ENCODE measurements at places on chromosomes 13 and 19. TPM values are rescaled to one million over a fixed set of nuclear protein-coding genes. Genes with fewer than 3 reads are reported as not detected.
A peak's percentile ranks its signal among the peaks of the same experiment; 100 is the strongest.

The CDKN2D gene
- 4.4 TPM for polyA plus RNA-seq

DNA sequence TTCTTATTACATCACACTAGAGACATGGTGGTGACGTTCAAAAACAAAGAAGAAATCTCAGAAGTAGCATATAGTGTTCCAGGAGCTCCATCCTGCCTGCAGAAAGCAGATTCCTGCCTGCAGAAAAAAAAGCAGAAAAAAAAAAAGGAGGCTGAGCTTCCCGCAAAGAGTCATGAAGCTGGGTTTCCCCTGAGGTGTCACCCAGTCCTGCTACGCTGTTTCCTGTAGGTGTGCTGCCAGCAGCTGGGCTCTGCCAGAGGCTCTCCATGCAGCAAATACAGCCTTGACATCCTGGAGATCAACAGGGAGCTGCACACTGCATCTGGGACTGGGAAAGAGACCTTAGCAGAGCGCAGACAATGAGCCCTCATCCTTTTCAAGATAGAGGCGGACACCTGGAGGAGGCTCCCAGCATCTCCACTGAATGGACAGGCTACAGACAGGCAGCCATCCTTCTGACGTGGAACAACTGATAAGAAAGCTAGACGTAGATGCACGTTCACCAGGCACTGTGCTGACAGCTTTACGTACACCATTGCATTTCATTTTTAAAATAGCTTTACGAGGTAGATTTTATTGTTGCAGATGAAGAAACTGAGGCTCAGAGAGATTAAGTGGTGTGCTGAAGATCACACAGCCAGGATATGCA lies 350.9 kb downstream of the FOXO1 start:
- H3K27ac ChIP-seq = no peak overlapping the region
- H3K4me3 ChIP-seq = no peak overlapping the region
- DNase-seq = peak; percentile 12

DNA sequence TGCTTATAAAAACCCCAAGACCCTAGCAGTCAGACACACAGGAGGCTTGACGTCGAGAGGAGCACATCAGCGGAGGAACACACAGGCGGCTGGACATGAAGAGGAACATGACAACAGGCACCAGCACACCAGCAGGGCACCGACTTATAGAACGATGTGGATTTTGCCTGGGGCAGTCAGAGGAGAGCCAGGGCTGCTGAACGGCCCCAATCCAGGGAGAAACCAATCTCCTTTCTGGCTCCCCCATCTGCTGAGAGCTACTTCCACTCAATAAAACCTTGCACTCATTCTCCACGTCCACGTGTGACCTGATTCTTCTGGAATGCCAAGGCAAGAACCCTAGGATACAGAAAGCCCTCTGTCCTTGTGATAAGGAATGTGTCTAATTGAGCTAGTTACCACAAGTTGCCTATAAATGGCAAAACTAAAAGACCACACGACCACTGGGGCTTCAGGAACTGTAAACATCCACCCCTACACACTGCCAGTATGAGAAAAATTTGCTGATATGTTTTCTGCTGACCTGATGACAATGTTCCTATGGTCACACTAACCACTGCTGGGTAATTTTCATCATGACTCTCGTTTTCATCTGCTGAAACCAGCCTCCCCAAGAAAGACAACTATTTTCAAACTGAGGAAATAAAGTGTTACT lies 35.8 kb upstream of the CEACAM21 start:
- H3K27ac ChIP-seq = no peak overlapping the region
- no peak overlapping the region for H3K4me3 ChIP-seq
- H3K36me3 ChIP-seq = no peaks in the 10 kb centered on the region
- no peaks in the 10 kb centered on the region for H3K27me3 ChIP-seq
- no peak for DNase-seq

DNA sequence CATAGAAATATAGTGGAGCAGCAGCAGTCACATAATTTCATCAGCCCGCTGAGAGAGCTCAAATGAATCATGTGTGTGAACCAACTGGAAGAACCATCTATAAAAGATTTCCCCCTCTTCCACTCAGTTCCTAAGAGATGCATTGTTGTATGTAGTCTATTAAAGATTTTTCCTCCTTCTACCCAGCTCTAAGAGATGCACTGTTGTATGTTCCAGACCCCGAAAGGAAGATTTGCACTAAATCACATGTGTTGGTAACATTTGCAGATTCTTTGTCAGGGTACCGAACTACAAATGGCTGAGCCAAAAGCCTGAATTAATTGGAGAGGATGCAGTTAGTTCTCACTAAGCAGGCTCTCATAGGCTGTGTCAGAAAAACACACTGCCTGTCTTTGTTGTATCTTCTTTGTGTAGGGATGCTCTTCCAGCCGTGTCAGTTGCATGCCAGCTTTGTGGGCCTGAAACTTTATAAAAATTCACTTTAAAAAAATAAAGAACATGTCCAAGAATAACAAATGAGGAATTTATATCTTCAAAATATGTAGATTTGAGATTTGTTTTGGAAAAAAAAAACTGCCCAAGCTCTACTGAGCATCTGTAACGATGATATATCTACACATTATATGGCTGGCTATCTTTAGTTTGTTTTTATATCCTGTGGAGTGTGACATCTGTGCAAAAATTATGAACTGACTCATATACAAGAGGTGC lies 223.1 kb downstream of the MZT1 start:
- no peaks in the 10 kb centered on the region for H3K27me3 ChIP-seq
- H3K36me3 ChIP-seq = no peaks in the 10 kb centered on the region
- H3K4me3 ChIP-seq = no peak overlapping the region
- H3K27ac ChIP-seq = no peak overlapping the region

DNA sequence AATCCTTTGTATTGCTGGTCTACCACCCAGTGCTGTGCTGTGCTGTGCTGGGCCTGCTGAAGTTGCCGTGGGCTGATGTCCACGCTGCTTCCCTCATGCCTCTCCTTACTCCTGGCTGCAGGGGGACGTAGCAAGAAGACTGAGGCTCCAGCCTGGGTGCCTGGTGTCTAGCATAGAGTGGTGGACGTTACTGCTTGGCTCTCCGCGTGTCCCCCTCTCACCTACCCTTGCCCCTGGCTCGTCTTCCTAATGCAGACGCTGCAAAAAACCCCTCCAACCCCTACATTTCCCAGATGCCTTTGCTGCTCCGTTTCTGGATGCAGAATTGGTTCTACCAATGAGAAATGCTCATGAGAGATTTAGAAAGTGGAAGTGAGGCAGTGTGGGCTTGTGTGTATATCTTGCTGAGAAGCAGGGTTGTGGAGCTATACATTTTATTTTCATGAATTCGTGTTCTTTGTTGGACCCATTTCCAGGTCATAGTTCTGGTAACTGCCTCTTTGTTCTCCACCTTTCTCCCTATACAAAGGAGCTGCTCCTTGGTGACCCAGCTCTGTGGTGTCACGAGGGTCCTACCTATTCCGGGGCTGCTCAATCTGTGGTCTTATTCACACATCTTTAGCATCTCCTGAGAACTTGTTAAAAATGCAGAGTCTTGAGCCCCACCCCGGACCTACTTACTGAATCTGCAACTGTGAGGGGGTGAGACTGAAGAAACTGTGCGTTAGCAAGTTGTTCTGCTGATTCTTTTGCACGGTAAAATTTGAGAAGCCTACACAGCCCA lies 7.9 kb upstream of the DENND1C start:
- H3K4me1 ChIP-seq = no peaks in the 10 kb centered on the region
- H3K36me3 ChIP-seq = no peaks in the 10 kb centered on the region
- DNase-seq = no peak
- H3K4me3 ChIP-seq = no peak overlapping the region
- H3K27me3 ChIP-seq = peaks cover 2% of the 10 kb centered on the region

DNA sequence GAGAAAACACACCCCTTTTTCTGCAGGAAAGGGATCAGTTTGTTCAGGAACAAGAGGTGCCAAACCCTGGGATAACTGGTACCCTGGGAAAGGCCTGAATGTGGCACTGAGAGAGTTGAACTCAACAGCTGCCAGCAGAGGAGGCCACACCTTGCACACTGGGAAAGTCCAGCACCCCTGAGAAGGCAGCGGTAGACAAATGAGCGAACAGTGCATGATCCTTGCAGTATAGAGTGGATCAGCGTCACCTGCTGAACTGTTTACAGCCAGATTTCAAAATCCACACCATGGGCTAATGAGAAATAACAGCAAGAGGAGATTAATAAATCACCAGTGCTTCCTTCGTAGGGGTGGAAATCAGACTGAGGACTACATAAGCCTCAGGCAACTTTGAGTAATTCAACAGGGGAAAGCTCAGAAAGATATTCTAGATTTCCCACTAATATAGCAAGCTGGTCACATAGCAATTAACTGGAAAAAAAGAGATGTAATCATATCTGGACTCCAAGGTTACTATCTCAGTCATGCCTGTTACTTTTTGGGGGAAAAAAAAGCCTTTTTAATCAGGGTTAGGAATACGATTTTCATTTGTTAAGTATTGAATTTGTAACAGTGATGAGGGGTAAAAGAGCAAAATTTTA lies 52.0 kb downstream of the DCT start:
- DNase-seq = peak; percentile 33
- no peaks in the 10 kb centered on the region for H3K4me1 ChIP-seq
- no peak overlapping the region for H3K4me3 ChIP-seq
- H3K27ac ChIP-seq = no peak overlapping the region
- no peaks in the 10 kb centered on the region for H3K27me3 ChIP-seq

All from small intestine (tissue), 16 donors.